ENCODE measurements at places on chromosomes 6 and 20.

DNA sequence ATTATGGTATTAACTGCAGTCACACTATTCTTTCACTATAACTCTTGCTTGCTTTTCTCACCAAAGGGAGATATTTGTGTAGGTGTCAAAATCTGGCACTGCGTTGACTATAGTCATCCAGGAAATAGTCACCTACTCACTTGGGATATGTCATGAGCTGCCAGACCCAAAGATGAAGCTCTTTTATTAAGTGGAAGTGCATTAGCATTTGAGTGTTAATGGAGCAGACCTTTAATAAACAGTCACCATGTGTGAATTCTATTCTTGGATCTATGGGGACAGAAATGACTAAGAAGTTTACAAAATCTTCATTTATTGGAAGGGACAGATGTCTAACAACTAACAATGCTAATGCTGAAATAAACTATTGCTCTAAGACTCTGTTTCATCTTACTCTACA lies 130.1 kb upstream of the NEDD9 start:
- DNase-seq: no peak

- DNase-seq: no peak
Observed at GRCh38 chr6:160430751-160431150, 82.6 kb downstream of the SLC22A3 start.

DNA sequence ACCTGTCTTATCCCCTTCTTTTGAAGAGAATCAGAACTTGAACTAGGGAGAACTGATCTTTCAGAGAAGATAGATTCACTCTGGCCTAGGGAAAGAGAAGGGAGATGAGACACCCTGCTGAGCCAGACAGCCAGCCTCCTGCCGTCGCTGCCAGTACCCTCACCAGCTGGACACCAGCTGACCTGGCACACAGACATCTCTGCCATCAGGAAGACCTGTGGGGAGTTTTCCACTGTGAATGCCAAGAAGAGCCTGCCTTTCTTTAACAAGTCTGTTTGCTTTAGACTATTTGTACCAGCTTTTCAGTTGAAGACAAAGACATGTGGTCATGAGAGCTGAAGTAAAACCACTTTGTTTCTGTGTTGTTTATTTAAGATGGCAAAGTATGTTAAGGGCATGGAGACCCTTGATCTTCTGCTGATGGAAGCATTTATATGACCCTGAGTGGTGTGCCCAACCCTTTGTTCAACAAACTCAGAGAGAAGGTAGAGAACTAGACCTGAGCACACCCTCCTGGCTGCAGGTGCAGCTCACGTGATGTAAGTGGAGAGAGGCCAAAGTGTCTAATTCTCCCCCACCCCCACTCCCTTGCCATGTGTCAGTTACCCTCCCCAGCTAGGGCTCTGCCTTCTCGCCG lies 82.3 kb upstream of the SLC24A3 start:
- no peak for DNase-seq

DNA sequence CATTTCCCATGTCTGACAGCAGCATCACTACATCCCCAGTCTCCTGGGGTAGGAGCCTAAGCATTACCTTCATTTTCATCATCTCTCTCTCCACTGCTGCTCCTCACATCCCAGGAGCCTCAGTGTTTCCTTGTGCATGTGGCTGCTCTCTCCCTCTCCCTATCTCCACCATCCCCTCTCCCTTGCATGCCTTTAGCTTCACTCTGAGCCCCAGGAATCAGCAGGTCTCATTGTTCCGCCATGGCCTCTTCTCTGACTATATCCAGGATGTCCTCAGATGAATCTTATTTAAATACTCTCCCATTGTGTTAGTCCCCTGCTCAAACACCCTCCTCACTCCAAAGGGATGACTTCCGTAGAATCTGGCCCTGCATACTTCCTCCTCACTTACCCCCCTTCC lies 79.4 kb downstream of the FAXC start:
- no peak for DNase-seq

GRCh38 chr6:39901670-39902069 lies 32.6 kb downstream of the MOCS1 start:
- no peak for DNase-seq

DNA sequence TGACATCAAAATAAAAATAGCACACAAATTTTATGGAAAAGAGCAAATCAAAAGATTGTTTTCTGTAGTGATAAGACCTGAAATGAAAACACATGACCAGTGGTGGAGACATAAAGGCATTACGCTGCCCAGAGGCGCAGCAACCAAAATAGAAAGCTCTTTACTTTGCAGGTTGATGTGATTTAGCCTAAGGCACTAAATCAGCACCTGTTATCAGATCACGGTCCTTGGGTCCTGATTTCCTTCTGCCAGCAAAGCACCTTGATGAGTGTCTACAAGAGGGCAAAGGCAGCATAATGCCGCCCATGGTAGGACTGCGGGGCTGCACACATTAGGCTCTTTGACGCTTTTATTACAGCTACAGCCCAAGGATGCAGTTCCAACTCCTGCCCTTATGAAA lies 19.3 kb upstream of the RAMACL start:
- no peak for DNase-seq

All from kidney glomerular epithelial cell (primary cell).